ENCODE measurements at places on chromosomes 11 and 22. TPM values are rescaled to one million over a fixed set of nuclear protein-coding genes. Genes with fewer than 3 reads are reported as not detected.

PGGHG gene
- total RNA-seq: 9.5 TPM

PLXNB2 gene
- total RNA-seq: 298 TPM

SUSD2 gene
- 3.1 TPM for total RNA-seq

TPBGL gene
- not detected for total RNA-seq

ELMOD1 gene
- total RNA-seq: 0.35 TPM

RASD2 gene
- 0.14 TPM for total RNA-seq

DNA sequence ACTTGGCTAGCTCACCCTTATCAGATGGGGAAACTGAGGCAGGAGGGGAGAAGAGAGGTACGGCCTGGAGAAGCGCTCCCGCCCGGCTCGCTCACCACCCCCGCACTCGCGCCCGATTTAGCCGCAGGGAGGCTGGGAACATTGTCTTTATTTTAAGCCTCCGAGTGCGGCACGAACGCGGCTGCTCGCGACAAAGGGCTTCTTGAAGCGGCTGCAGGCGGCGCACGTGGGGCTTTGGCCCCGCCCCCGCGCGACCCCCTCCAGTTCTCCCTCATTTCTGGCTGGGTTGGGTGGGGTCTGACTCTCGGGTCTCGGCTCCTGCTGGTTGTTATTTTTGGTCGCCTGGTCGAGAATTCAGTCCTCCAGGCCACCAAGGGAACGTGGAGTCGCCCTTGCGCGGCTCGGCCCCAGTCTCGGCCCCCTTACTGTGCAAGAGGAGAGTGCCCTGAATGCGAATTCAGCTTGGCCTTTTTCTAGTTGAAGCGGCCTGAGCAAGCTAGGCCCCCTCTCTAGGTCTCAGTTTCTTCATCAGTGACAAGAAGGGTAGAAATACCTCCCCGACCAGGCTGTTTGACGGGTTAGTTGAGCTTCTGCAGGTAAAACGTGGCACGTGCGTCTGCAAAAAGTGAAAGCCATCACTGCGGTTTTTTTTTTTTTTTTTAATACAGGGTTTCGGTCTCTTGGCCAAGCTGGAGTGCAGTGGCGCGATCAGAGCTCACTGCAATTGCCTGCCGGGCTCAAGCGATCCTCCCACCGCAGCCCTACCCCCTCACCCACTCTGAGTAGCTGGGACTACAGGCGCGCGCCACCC lies 2.6 kb upstream of the CHRM1 start:
- DNase-seq: peak; percentile 17

- no peak for DNase-seq
Measured at GRCh38 chr22:49514641-49515040, 313.0 kb downstream of the BRD1 start.

- no peak for DNase-seq
Measured at GRCh38 chr11:120079750-120080610, 57.9 kb downstream of the TRIM29 start.

DNA sequence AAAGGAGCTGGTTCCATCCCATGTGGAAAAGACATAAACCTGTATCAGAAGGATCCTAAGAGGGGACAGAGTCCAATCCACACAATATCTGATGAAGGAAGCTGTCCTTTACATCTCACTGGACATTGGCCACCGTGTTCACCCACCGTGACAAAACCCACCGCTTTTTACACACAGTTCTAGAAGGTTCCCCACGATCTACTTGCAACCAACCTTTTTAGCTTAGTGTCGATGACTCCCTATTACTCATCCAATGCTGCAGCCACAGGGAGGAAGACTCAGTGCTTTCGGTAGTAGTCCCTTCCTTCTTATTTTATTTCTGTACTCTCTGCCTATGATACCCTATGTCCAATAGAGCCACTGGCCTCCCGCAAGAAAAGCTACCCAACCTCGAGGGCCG lies 65.4 kb downstream of the MAPK1 start:
- DNase-seq: no peak

DNA sequence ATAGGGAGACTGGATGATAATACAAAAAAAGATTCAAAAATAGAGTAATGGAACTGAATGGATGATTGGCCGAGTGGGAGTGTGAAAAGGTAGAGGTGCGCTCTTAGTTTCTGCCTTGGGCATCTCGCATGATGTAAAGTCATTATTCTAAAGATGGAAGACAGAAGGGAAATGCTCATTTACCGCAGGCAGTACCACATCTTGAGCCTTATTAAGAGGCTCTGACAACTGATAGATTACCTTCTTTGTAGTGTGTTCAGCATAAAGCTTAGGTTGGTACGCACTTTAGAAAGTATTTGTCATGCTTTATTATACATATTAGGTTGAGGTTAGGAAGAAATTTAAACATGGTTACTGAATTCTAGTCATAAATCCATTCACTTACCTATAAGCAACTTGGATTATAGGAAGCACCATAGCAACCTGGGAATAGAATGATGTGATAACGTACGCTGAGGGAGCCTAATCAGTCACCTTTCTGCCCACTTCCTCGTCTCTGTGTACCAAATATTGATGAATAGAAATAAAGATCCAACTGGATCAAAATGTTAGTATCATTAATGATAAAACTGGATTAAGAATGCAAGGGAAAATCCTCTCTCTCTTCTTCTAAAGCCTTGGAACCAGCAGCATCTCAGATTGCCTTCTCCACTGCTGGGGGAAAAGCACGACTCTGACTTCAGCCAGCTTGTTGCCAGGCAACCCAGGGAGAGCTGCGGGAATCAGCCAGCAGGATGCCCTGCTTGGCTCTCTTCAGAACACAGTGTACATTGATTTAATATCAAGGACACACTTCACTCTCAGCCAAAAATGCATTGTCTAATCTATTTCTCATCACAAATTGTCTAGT lies 29.0 kb upstream of the VWA5A start:
- no peak for DNase-seq

DNA sequence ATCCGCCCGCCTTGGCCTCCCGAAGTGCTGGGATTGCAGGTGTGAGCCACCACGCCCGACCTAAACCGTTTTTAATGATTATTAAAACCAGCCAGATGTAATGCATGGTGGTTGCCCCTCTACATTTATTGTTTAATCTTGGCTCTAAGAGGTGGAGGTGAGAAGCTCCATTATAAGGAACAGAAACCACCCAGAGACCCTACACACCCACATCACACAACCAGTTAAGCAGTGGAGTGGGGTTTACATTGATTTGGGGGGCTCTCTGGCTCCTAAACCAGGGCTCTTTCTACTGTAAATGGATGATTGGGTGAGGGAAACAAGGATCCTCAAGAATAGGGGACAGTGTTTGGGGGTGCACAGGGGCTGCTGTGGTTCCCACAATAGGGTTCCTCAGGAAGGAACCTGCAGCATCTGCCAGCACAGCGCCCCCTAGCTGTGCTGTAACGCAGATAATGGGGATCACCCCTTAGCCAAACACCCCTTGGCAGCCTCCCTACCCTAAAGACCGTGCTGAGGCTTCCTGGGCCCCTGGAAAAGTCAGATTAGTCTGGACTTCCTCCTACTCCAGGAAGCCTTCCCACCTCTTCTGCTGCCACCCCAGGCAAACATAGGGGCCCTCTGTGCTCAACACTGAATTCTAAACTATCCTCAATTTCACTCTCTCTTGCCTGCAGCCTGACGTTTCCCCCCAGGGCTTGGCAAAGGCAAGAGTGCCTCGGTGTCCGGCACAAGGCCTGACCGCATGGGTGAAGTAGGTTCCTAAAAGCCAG lies 2.4 kb downstream of the MPST start:
- peak; percentile 43 for DNase-seq

- no peak for DNase-seq
Measured at GRCh38 chr11:13160806-13161205, 116.8 kb upstream of the BMAL1 start.

DNA sequence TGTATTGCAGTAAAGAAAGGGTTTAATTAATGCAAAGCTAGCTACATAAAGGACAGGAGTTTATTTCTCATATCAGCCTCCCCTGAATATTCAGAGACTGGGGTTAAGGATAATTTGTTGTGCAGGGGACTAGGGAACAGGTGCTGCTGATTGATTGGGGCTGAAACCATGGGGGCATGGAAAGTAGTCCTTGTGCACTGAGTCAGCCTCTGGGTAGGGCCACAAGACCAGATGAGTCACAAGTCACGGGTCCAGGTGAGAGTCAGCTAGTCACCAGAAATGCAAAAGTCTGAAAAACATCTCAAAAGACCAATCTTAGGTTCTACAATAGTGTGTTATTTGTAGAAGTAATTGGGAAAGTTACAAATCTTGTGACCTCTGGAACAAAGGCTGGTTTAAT lies 32.9 kb upstream of the SYT13 start:
- DNase-seq: no peak

DNA sequence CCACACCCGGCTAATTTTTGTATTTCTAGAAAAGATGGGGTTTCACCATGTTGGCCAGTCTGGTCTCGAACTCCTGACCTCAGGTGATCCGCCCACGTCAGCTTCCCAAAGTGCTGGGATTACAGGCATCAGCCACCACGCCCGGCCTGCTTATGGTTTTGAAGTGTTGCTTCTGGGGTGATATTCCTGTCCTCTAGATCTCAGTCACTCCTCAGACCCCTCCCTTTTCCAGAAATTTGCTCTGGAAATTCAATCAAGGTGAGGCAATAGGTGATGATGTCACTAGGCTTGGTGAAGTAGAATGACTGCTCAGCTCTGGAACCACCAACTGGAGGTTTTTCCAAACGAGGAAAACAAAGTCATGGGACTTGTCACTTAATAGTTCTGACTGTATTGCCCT lies 36.6 kb upstream of the CREB3L1 start:
- no peak for DNase-seq

GRCh38 chr11:67396587-67397389 lies 4.9 kb downstream of the PPP1CA start:
- no peak for DNase-seq

DNA sequence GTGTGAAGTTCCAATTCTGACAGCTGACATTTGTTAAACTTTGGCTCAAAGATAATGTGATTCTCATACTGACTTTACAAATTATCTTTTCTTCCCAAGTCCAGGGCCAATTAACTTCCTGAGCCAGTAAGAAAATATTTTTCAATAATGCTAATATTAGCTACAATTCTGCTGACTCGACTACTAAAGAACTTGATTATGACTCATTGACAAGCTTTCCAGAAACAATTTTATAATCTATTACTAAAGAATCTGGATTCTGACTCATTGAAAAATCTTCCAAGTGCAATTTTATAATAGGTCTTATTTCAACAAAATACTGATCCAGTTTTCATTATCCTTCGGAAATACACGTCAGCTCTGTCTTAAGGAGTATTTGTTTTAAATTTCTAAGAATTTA lies 12.9 kb upstream of the XKR3 start:
- DNase-seq: no peak

DNA sequence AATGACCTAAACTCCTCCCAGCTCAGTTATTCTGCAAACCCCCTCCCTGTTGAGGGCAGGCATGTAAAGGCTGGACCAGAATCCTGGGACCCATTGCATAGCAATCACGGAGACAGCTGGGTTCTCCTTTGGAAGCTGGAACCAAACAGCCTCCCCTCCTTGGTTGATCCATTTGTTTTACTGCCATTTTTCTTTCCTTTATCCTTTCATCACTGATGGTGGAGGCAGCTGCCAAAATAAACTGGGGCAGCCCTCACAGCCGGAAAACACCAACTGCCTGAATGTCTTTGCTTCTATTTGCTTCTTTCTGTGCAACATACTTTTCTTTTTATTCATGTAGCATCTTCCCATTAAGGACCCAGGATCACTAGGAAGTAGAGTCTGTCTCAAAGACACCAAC lies 150.0 kb upstream of the SYT13 start:
- DNase-seq: no peak

GRCh38 chr11:123434262-123434661 lies 4.2 kb downstream of the GRAMD1B start:
- peak; percentile 12 for DNase-seq

DNA sequence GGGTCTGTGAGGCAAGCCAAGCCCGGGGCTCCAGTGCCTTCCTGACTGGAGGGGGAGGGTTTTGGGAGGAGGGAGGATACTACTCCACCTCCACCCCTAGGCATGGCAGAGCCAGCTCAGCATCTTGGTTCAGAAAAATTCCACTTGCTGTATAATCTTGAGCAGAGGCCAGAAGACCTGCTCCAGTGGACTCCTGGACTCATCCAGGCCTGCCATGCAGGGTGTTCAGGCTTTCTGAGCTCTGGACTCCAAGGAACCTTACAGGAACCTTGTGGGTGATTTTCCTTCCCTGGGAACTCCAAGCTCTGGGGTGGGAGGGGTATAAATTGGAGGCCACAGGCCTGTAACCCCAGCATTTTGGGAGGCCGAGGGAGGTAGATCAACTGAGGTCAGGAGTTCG lies 9.4 kb downstream of the CSDC2 start:
- no peak for DNase-seq

GRCh38 chr11:110493346-110493745 lies 63.6 kb downstream of the FDX1 start:
- no peak for DNase-seq

GRCh38 chr11:131609921-131610320 lies 239.5 kb downstream of the NTM start:
- no peak for DNase-seq

Data from Calu3 (cell line).